ENCODE measurements at places on chromosomes 2 and 18.
A peak's percentile ranks its signal among the peaks of the same experiment; 100 is the strongest.

DNA sequence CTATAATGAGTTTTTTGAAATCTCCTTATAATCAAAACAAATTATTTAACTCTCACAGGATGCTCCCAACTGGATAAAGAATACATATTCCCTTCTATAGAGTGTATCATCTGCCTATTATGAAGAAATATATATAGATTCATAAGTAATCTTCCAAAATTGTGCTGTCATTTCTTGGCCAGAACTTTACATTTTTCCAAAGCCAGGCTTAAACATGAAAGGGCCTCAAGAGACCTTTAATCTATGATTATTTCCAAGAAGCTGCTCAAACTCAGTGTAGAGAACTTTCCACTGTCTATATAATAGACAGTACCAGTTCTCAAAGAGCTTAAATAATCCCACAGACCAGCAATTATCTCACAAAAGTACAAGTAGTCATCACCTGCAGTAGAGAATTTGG, 211.0 kb downstream of the AKAIN1 start:
- DNase-seq = no peak

- no peak for DNase-seq
These were observed 122.8 kb downstream of the ATP9B start for GRCh38 chr18:79191956-79192355.

GRCh38 chr18:74013955-74014354, 133.7 kb downstream of the FBXO15 start:
- peak; percentile 74 for DNase-seq

GRCh38 chr2:99786636-99787390, 297.0 kb upstream of the REV1 start:
- no peak for DNase-seq

- DNase-seq = no peak
These were observed 18.7 kb downstream of the PCARE start for GRCh38 chr2:29055601-29056000.

GRCh38 chr18:26649193-26649543, 100.8 kb upstream of the KCTD1 start:
- no peak for DNase-seq

GRCh38 chr2:102588213-102588939, 31.0 kb upstream of the SLC9A2 start:
- no peak for DNase-seq
